ENCODE measurements at places on chromosomes 6 and 20.

- DNase-seq = no peak
These were observed 81.8 kb downstream of the CLIC5 start for GRCh38 chr6:45933855-45934254.

- DNase-seq = no peak
These were observed 14.3 kb upstream of the CDH22 start for GRCh38 chr20:46322641-46323040.

DNA sequence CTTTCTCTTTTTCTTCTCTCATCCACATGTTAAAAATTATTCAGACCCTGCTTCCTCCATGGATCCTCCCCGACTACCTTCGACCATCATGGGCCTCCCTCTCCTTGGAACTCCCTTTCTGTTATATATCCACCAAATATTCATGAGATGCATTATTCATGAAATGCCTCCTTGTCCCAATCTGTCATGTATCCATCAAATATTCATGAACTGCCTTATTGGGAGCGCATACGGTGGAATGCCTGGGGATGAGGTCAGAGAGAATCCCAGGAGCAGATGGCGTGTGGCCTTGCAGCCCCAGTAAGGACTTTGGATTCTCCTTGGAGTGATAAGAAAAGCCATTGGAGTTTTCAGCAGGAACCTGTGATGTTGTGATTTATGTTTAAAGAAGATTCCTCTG, 97.0 kb downstream of the NRN1 start:
- DNase-seq = no peak

DNA sequence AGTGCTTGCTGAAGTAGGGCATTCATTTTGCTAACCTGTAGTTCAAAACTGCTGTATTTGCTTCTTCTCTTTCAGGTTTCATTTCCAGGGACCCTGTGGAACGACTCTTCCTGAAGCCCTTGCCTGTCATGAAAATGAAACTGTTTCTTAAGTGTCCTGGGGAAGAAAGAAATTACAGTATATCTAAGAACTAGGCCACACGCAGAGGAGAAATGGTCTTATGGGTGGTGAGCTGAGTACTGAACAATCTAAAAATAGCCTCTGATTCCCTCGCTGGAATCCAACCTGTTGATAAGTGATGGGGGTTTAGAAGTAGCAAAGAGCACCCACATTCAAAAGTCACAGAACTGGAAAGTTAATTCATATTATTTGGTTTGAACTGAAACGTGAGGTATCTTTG, 3.4 kb upstream of the NOL7 start:
- no peak for DNase-seq

GRCh38 chr6:114955363-114955762, 612.5 kb upstream of the HS3ST5 start:
- DNase-seq = no peak

GRCh38 chr20:54133434-54134427, 40.1 kb downstream of the CYP24A1 start:
- DNase-seq = no peak

DNA sequence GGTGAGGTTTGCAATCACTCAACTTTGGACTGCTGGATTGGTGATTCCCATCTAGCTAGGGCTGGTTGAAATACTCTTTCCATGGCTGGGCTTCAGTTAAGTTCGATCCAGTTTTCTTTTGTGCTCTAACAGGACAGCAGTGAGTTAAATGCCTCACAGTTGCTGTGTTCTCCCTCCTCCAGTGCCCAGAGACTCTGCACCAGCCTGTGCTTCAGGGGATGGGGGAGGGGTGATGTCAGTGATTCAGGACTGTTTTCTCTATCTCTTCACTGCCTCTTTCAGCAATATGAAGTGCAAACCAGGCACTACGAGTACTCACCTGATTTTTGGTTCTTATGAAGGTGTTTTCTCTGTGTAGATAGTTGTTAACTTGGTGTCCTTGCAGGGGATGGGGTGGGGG, 88.2 kb upstream of the FAM83B start:
- no peak for DNase-seq

GRCh38 chr6:108207013-108207412, 41.2 kb downstream of the NR2E1 start:
- no peak for DNase-seq

DNA sequence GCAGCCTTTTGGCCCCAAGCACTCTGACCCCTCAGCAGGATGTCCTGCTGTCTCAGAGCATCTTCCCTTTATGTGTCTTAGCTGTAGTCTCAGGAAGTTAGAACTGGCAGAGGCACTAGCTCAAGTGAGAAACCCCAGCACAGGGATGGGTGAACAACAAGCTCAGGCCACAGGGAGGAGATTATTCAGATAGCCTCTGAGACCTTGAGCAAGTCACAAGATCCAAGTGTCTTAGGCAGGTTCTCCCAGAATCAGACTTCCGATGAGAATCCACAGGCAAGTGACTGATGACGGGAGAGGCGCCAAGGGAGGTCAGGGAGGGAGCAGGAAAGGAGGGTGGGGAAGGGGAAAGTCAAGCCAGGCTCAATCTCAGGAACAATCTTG, 13.0 kb upstream of the SYNDIG1 start:
- no peak for DNase-seq

- DNase-seq = no peak
These were observed 57.3 kb downstream of the PTPRA start for GRCh38 chr20:2930538-2930937.

- DNase-seq = no peak
These were observed 38.0 kb downstream of the CITED2 start for GRCh38 chr6:139336488-139336887.
